ENCODE measurements at places on chromosomes 4 and X.

- DNase-seq, result peak; percentile 17
Measured at GRCh38 chr4:186105647-186106321, 1.3 kb downstream of the FAM149A start.

DNA sequence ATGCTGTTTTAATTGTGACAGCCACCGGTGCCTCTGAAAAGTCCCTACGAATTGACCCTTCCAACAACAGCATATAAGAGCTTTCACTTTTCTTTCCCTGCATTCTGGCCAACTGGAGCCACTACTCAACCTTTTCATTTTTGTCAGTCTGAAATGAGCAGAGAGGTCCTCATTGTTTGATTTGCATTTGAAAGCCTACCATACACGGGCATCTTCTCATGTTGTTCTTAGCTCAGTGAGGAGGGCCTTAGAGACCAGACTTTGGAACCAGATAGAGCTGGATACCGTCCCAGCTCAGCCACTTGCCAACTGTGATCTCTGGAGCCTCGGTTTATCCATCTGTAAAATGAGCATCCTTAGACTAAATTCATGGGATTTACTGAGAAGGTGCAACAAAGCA is 16.9 kb upstream of the TMSB4X start:
- no peak for DNase-seq

DNA sequence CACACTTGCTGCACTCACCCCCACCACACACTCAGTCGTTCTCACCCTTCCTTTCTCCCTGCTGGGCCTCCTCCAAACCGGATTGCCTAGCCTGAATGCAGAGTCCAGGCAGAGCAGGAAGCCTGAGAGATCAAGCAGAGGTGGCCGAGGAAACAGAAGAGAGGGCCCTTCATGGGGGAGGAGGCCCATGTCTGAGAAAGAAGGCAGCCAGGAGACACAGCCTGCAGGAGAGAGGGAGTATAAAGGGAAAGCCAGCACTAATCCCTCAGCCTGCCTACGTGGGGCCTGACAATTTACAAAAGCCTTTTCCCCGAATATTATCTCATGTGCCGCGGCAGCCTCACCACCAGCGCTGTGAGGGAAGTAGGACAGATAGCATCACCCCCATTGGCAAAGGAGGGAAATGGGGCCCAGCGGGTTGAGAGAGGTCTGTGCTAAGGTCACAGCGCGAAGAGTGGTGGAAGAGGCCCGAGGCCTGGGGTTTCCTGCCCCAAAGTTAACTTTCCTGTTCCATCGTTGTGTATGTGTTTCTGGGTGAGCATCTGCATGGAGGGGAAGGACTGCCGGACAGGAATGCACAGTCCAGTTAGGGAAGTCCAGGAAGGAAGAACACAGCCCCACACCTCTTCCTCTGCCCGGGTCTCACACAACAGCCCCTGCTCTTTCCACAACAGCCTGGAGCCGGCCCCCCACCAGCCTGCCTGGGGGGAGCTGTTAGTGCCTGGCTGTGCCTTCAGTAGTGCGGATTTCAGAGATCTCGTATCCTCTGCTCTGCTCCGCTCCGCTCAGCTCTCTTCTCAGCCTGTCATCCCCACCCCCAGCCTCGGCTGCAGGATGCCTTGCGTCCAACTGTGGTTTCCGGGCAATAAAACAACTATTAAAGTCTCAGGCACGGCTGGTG is 50.9 kb upstream of the BCOR start:
- peak; percentile 74 for DNase-seq

DNA sequence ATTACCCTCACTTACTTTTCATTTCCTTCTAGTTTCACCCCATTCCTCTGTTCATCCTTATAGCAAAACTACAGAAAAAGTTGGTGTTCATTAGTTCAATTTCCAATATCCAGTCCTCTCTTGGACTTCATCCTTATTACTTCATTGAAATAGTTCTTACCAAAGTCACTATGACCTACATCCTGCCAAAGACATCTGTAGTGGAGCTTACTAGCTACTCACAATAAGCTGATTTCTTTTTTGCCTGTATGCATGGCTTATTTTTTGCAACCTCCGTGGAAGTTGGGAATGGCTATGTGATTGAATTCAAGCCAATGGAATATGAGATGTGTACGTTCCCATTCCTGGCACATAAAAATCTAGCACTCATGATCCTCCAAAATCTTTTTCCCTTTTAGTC is 4.6 kb upstream of the CDKL2 start:
- DNase-seq, result no peak

GRCh38 chr4:128166982-128167381 is 105.9 kb downstream of the LARP1B start:
- no peak for DNase-seq

DNA sequence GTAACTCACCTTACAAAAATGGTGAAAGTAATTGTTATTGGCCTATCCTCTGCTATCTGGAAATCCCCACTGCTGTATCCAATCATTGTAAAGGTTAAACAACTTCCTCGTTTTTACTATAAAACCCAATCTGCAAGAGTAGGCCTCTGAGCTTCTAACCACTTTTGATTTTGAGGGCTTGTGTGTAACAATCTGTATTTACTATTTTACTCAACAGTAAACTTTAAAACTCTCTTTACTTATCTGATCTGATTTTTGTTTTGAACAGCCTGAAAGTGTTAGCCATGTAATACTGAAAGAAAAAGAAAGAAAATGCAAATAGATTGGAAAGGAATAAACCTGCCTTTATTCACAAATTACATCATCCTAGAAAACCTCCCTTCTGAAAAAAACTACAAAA is 63.1 kb downstream of the SLC10A7 start:
- DNase-seq, result no peak

GRCh38 chr4:18130256-18130655 is 108.7 kb upstream of the LCORL start:
- DNase-seq, result no peak

- DNase-seq, result peak; percentile 15
Measured at GRCh38 chr4:30718021-30718542, 2.1 kb upstream of the PCDH7 start.

Data from HAP-1 (cell line).